ENCODE measurements at places on chromosomes 3 and 15.

DNA sequence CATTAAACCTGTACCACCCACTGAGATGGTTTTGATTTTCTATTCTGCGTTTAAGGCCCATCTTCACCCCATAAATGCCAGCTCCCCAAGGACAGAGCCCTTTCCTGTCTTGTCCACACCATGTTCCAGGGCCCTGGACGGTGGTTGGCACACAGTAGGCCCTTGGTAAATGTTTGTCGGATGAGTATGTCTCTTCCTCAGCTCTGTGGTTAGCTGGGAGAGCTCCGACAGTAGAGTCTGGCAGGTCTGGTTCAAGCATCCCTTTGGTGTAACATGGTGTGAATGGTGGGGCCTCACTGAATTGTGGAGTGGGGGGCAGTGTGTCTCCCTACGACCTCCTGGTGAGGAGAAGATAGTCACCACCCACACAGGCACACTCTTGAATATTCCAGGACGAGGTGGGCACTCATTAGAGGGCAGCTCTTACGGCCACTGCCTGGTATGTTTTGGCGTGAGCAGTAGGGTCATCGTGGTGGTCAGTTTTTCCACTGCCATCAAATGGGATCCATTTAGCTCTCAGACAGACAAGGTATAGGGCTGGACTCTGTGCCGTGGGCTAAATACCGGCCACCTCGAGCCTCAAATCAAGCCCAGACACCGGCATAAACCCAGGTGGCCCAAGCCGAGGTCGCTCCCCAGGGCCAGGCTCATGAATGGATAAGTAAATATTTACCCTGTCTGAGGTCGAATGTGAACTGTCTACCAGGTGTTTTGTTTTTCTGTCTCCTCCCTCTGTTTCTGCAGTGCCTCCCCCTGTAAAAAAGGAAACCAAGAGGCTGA lies 61.3 kb downstream of the SMAD3 start:
- no peak for DNase-seq

GRCh38 chr3:128546646-128547045 lies 53.6 kb upstream of the GATA2 start:
- DNase-seq = no peak

DNA sequence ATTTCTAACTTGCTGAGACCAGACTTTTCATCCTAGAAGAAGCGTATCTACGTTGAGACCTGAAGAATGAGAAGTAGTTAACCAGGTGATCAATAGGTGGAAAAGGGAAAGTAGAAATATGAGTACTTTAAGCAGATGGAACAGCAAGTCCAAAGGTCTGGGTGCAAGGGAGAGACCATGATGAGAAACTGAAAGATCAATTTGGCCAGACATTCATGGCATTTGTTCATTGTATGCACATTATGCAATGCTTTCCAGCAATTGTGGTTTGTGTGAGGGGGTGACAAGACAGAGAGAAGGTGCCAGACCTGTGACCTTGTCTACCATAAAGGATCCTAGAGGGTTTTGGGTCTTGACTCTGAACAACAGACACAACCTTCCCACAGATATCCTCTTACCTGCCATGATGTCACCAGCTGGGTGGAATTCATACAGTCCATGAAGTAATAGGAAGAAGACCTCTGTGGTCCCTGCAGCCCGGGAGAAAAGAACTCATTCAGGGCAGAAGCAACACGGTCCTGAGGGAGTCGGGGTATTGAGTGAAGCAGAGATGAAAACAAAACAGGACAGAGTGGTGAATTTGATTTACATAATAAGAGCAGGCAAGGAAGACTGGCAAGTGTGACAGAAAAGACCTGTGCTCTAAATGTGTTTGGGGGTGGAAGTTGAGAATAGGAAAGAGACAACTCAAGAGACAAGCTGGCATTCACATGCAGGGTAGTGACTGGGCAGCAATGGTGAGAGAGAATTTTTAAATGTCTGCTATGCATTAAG lies 63.4 kb upstream of the PSMD6 start:
- DNase-seq = no peak

- no peak for DNase-seq
Observed at GRCh38 chr3:149894205-149894604, 76.5 kb downstream of the PFN2 start.

DNA sequence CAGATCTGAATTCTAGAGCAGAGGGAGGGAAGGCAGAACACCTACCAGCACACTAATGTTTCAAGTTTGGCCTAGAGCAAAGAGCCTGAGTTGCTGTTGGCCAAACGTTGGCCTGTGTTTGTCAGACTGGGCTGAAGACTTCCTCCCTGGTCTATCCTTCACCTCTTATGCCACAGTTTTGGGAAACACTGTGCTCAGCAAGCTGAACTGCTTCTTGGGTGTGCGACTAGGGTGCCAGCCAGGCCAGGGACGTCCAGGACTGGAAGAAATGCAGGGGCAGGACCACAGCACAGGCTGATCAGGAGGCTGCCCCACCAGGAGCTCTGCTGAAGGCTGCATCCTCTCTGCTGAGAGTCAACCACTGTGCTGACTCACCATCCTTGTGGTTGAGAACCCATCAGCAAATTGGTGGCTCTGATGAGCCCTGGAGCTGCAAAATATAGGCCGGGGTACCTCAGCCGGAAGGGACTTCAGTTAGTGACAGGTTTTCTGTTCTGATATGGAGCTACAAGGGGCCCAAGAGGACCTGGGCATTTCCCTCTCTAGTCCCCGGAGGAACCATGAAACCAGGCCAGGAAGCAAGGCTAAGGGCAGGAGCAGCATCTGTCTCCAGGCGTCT lies 131.6 kb upstream of the RASGRP1 start:
- peak; percentile 57 for DNase-seq

- DNase-seq = no peak
Observed at GRCh38 chr3:162224746-162225145, 728.1 kb downstream of the OTOL1 start.

DNA sequence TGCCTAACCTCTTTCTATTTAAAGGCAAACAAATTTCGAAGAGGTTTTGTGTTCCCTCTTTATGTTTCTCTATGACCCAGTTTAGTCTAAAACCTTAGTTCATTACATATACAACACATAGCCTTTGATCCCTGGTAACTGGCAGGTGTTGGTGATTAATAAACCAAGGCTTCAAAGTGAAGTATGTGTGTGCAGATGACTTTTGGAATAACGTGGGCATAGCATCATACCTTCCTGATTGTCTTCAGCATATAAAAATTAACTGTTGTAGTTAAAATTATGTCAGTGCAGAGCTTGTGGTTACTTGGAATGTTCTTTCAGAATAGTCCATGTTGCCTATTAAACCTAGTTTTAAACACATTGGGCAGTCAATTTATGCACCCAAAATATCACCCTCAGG lies 608.3 kb downstream of the ROBO2 start:
- no peak for DNase-seq

DNA sequence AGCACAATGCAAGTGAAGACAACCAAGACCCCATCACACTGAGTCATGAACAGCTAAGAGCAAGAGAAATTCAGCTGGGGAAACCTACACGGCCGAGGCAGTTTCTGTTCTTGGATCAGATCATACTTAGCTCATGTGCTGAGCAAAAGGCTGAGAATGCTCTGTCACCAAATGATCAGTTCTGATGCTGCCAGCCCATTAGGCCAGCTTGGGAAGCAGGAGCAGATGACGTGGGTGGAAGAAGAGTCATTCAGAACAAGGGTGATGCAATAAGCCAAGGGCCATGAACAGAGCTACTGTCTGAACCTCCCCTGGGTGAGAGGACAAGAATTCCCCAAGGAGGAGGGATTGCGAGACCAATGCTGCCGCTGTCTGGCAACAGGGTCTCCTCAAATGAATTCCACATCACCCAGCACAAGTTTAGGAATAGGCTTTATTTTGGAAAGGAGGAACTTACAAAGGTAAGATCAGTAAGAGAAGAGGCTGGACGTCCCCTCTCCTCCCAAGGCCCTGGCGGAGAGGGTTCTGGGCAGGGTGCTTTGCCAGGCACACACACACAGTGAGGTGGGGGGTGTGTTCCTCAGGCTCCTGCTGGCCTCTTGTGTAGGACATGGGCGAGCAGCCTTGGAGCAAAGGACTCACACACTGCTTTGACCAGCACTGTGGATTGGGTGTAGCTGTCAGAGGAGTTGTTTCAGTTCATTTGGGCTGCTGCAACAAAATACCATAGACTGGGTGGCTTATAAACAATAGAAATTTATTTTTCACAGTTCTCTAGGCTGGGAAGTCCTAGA lies 65.6 kb upstream of the CTXND1 start:
- DNase-seq = no peak

DNA sequence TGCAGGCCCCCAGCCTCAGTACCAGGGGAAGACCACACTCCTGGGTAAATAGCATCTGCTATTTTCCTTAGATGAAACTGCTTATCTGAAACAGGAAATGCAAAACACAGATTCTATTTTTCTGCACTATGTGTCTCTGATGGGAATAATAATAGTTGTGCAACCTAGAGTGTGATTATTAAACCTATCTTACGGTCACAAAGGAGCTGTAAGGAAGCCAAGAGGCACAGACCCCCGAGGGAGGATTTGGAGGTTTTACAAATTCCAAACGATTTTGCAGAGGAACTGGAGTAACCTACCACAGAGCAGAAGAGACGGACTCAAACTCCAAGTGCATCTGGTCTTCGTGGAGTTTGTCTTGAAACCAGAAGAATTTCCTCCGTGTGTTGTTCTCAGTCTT lies 14.1 kb upstream of the APOD start:
- DNase-seq = no peak

GRCh38 chr3:31559872-31560534 lies 27.3 kb downstream of the STT3B start:
- DNase-seq = no peak

DNA sequence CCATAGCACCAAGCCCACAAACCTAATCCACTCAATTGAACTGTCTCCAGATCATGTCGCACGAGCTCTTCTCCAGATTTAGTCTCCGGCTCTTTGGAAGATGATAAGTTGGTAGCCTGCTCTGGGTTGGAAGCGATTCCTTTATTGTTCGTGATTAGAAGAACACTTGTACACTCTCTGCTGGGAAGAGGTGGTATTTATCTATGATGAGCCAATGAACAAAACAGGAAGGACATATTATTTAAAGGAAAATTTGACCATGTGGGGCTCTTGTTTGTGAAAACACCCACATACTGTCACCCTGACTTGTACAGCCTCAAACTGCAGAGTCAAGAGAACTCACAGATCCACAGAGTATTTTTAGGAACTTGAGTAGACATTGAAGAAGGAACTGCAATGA lies 54.4 kb downstream of the MYZAP start:
- DNase-seq = no peak

GRCh38 chr3:50089609-50089945 lies 858 bp downstream of the RBM5 start:
- no peak for DNase-seq

DNA sequence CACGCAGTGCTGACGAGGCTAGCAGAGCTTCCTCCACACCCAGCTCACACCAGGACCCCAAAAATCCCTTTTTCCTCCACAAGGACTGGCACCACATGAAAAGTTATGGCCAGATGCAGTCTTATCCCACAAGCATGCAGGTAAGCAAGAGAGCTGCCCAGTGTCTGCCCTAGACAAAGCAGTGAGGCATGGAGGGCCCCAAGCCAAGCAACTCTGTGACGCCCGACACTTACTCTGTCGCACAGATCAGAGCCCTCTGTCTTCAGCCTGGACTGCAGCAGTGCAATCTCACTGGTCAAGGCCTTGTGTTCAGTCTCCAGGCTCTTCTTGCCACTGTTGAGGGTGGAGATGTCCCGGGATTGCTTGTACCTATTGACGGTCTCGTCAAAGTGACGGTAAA lies 28.7 kb downstream of the RPN1 start:
- no peak for DNase-seq

- no peak for DNase-seq
Observed at GRCh38 chr15:69417581-69417980, 3.4 kb downstream of the KIF23 start.

- DNase-seq = peak; percentile 46
Observed at GRCh38 chr3:52281981-52282801, 3.7 kb upstream of the WDR82 start.

- DNase-seq = no peak
Observed at GRCh38 chr15:42800731-42801474, 64.0 kb upstream of the CDAN1 start.

DNA sequence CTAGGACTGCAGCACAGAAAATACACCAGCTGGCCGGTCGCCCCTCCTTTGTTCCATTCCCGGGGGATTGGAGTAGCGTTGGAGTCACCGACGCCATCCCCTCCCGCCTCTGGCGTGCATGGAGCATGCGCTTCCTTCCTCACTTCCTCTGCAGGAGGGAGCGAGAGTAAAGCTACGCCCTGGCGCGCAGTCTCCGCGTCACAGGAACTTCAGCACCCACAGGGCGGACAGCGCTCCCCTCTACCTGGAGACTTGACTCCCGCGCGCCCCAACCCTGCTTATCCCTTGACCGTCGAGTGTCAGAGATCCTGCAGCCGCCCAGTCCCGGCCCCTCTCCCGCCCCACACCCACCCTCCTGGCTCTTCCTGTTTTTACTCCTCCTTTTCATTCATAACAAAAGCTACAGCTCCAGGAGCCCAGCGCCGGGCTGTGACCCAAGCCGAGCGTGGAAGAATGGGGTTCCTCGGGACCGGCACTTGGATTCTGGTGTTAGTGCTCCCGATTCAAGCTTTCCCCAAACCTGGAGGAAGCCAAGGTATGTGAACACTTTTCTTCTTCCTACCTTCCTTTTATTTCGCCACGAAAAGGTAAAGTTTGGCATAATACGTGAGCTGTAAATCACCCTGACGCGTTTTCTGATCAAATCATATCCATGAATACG lies at the start of gene SCG3:
SCG3 (plus strand) TSS at position 201 of the 661 bp plus-strand sequence; CDS start at position 454, 253 bp downstream.
- DNase-seq = peak; percentile 56

DNA sequence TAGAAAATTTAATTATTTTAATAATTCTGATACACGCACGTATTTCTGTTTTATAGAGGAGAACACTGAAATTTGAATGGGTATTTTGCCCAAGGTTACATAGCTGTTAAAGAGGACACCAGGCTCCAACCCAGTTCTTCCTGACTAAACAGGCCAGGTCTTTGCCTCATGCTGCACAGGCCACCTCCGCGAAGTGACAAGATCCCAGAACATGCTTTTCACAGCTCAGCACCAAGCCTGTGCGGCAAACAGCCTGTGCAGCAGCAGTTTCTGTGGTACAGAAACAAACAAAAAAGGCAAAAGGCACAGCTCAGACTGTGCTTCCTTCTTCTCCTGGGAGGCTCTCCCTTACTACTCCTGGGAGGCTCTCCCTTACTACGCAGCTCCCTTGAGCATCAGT lies 6.5 kb downstream of the FOXL2 start:
- DNase-seq = no peak

DNA sequence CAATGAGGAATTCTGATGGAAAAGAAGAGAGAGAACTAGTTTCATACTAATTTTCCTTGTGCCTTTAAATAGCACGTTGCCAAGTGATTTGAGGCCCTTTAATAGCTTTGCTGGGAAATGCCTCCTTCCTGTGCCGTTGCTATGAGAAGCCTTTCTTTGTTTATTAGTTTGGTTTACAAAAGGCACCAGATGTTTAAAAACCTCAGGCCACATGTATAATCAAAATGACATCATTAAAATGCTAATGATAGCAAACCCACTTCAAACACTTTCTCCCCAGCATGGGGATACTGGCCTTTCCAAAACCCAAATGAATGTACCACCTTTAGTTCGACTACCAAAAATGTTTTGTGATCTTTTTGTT lies 50.0 kb upstream of the TBC1D23 start:
- DNase-seq = no peak

GRCh38 chr3:123026565-123027291 lies 835 bp downstream of the SEMA5B start:
- DNase-seq = peak; percentile 9
